Stomach (tissue), 19 donors: ENCODE measurements at places on chromosomes 11 and 22. TPM values are rescaled to one million over a fixed set of nuclear protein-coding genes. Genes with fewer than 3 reads are reported as not detected.

Gene CHADL
- polyA plus RNA-seq, result 2.0 TPM

Gene SERPING1
- polyA plus RNA-seq, result 84.4 TPM

Gene C11orf52
- 35.0 TPM for polyA plus RNA-seq

Gene POU2AF1
- polyA plus RNA-seq, result 7.0 TPM

Gene PLAAT2
- 7.6 TPM for polyA plus RNA-seq

Gene LDLRAD3
- 3.4 TPM for polyA plus RNA-seq

Gene BMAL1
- 8.4 TPM for polyA plus RNA-seq

Gene KCNK4
- polyA plus RNA-seq, result not detected

Gene CSNK2A3
- polyA plus RNA-seq, result 1.2 TPM

Gene OPCML
- polyA plus RNA-seq, result 0.03 TPM

Gene SMC1B
- not detected for polyA plus RNA-seq

Gene FREY1
- 0.33 TPM for polyA plus RNA-seq

Gene SCYL1
- polyA plus RNA-seq, result 65.8 TPM

Gene KCNJ5
- 0.92 TPM for polyA plus RNA-seq

Gene CEND1
- not detected for polyA plus RNA-seq

Gene TSGA10IP
- not detected for polyA plus RNA-seq

Gene OR52E8
- not detected for polyA plus RNA-seq

Gene HBG2
- not detected for polyA plus RNA-seq

Gene STK33
- 3.1 TPM for polyA plus RNA-seq

Gene SLC17A6
- polyA plus RNA-seq, result not detected

Gene FGF4
- not detected for polyA plus RNA-seq

Gene ARHGAP20
- 0.80 TPM for polyA plus RNA-seq

Gene TMEM126A
- polyA plus RNA-seq, result 56.0 TPM

Gene TMEM25
- 11.8 TPM for polyA plus RNA-seq

Gene UPK3A
- polyA plus RNA-seq, result not detected

Gene FAR1
- 44.0 TPM for polyA plus RNA-seq

Gene BBS1
- polyA plus RNA-seq, result 12.4 TPM

Gene ARFGAP3
- polyA plus RNA-seq, result 39.2 TPM

Gene ASRGL1
- 11.0 TPM for polyA plus RNA-seq

Gene MS4A6A
- 21.0 TPM for polyA plus RNA-seq

Gene ART1
- polyA plus RNA-seq, result not detected

Gene OR56A5
- not detected for polyA plus RNA-seq

Gene SYT8
- 3.7 TPM for polyA plus RNA-seq

Gene LRRN4CL
- 1.8 TPM for polyA plus RNA-seq

Gene C11orf91
- polyA plus RNA-seq, result not detected

Gene OR5T2
- not detected for polyA plus RNA-seq

Gene SCO2
- polyA plus RNA-seq, result 0.92 TPM

Gene MEI1
- 1.6 TPM for polyA plus RNA-seq

Gene NAV2
- 3.1 TPM for polyA plus RNA-seq

Gene FAM83F
- polyA plus RNA-seq, result 7.8 TPM

Gene TMEM86A
- 0.76 TPM for polyA plus RNA-seq

Gene MIAT
- 0.38 TPM for polyA plus RNA-seq

Gene KRTAP5-9
- polyA plus RNA-seq, result 0.55 TPM
